ENCODE measurements at places on chromosomes 16 and 17.
A peak's percentile ranks its signal among the peaks of the same experiment; 100 is the strongest.

DNA sequence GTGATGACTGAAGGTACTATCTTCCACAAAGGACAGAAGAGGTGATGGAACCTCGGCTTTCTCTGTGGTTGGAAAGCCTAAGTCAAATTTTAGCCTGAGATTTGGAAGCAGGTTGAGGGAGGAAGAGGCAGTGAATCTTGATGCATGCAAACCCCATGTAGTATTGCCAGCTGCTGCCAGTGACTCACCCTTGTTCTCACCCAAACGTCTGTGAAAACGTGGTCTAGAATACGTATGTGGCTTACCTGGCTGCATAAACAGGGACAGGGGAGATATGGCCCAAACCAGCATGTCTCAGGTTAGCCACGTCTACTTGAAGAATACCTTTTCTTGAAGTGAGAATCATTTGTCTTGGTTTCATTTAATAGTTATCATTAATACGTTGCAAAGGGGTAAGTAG, 438.0 kb upstream of the MAF start:
- no peak for DNase-seq

GRCh38 chr16:30407804-30408534, 563 bp downstream of the ZNF771 start:
- DNase-seq, result no peak

DNA sequence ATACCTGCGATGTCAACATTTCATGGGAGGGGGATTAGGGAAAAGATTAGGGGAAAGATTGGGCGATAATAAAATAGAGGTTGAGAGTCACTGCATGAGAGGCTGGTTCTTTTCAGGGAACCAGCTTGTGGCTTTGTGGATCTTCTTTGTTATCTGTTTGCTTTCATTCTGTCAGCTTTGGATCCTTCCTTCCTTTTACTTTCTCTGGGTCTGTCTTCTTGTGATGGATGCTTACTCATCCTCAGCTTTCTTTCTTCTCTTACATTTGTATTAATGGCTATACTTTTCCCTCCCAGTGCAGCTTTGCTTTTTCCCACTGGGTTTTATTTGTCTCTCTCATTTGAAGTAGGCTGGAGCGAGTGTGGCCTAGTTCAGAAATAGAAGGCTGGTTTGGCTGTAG, 47.1 kb downstream of the RPTOR start:
- DNase-seq, result no peak

DNA sequence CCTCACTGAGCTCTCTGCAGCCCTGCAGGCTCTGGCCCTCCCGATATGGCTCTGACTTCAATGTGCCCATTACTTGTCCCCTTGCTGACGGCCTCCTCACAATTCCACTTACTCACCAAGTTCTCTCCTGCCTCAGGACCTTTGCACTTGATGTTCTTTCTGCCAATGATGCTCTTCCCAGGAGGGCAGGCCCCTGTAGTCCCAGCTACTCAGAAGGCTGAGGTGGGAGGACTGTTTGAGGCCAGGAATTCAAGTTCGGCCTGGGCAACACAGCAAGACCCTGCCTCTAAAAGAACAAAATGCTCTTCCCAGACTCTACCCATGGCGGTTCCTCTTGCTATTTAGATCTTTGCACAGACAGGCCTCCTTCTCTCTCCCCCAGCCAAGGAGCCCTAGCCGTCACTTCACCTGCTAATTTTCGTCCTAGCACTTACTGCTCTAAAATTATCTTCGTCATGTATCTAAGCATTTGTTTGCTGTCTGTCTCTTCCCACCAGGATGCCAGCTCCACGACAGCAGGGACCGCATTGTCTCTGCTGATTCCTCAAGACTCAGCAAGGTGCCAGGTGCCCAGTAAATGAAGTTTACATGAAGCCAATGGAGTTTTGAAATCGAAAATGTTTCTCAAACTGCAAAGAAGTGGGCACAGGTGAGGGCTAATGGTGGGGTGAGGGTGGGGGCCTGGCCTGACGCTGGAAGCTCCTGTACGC, 626 bp upstream of the RAI1 start:
- no peak for DNase-seq

DNA sequence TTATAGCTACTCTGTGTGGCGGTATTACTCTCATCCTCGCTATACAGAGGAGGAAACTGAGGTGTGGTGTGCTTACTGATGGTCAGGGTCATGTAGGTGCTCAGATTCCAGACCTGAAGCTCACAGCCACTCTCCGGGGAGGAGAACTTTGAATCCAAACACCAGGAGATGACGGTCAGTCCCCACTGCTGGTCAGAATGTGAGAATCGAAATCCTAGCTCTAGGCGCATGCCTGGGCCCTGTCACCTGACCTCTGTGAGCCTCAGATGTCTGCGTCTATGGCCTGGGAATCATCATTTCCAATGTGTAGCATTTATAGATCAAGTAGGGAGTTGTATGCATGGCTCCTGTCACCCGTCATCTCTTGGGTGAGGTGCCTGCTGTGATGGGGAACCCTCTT, 317.4 kb downstream of the SNX29 start:
- DNase-seq, result no peak

DNA sequence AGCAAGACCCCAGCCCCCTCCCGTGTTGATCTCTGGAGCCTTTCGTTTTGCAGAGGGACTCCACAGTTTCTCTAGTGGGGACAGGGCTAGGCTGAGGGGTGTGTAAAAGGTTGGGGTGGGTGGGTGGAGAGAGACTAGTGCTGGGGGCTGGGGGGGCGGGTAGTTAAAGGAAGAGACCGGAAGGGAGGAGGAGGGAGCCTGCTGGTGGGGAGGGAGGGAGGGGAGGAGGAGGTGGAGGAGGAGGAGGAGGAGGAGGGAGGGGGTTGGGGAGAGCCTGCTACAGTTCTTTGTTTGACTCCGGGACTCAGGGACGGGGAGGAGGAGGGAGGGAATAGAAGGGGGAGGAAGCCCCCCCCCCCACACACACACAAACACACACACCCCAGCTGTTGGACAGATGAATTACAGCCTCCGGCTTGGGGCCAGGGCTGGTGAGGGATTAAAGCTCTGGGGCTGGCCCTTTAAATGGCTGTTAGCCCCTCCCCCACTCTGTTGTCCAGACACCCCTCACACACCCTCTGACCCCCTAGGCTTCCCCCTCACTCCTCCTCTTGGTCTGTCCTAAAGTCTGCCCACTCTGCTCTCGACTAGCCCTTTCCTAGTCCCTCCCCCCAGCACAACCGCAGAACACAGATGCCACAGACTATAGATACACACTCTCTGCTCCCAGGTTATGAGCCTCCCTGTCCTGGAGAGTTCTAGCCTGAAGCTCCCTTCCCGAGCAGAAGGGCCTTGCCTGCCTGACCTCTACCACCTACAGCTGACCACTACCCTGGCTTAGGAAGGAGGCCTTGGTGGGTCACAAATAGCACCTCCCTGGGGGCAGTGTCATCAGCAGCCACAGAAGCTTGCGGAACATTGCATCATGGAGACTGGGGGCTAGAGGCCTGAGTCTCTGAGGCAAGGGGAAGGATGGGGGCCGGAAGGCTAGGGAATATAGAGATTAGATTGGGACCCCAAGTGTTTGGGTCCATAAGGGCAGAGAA, 4.4 kb downstream of the KDM6B start:
- DNase-seq, result peak; percentile 43

DNA sequence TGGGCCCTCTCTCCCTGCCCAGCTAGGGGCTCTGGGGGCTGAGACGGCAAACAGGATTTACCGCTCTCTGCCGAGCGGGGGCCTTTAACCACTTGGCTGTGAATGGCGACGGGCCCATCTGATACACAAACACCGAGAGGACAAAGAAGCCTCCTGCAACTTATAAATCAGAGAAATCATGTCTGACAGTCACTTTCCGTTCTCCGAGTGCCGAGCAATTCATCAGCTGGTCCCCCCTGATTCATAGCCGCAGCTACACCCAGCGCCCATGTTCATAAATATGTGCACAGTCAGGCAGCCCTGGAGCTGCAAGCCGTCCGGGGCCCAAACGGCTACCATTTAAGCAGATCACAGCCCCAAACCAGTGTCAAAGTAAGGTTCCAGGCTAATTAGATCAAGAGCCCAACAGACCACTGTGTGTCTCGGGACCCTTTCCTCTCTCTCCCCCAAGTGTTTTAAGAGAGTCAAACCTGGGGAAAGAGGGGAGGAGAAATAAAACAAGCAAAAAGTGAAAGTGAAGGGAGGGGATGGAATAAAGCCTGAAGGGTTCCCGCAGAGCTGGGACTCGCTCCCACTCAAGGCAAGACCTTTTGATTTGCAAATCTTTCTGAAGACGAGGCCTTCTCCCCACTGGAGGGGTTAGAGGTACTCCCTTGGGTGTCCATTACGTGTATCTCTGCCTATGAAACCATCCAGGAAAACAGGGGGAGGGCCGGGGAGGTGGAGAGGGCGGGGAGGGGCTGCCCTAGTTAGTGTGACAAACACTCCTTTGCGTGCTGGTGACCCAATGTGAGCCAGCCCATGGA, 154.7 kb downstream of the C16orf78 start:
- no peak for DNase-seq

DNA sequence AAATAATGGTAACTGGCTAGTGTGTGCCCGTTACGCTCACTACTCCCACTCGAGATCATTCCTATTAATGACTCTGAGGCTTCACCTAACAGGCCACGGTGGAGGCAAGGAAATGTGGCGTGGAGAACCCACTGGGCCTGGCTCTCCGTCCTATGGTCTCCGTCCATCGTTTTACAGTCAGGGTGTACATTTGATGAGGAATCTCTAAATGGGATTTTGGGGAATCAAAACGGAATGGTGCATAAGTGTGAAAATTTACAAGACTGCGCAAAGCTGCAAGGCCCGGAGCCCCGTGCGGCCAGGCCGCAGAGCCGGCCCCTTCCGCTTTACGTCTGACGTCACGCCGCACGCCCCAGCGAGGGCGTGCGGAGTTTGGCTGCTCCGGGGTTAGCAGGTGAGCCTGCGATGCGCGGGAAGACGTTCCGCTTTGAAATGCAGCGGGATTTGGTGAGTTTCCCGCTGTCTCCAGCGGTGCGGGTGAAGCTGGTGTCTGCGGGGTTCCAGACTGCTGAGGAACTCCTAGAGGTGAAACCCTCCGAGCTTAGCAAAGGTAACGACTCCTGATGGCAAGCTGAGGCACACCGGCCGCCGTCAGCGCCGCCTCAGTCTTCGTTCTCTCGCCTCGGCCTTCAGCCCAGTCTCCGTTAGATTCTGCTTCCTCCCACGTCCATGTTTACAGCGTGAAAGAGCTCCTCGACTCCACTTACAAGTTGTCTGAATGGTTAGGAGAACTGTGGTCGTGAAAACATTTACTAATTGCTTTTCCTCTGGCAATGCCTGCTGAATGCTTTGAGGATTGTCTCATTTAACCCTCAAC, at the start of gene RAD51C:
TSS of gene RAD51C (plus strand) at position 364 of the 817 bp plus-strand sequence. CDS start at position 406, 42 bp downstream.
- peak; percentile 82 for DNase-seq

- DNase-seq, result no peak
These were observed 9.1 kb upstream of the COL1A1 start for GRCh38 chr17:50210240-50211225.

GRCh38 chr17:50661795-50662391, 27.2 kb downstream of the ABCC3 start:
- DNase-seq, result no peak

DNA sequence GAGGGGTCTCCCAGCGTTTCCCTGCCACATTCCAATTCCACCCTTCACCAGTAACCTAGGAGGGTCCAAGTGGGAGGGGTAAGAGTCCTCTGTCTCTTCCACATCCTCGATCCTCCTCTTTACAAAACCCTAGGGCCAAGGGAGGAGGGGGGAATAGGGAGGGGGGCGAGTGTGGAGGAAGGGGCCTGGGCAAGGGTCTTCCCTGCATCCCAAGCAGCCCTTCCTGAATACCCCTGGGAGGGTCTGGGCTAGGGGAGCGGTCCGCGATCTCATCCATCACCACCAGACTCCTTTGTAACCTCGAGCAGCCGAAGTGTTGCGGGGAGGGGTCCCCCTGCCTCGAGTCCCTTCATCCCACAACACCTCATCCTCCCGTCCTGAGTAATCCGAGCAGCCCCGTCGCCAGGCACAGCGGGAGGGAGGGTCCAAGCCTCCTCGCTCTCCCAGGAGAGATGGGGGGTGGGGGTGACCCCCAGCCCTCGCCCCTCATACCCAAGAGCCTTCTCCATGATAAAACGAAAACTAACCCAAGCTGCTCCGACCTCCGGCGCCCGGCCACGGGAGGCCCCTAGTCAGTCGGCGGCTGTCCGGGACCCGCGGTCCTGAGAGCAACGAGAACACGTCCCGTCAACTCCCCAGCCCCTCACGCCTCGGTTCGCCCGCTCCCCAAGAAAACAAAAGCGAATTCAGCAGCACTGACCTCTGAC, 502 bp downstream of the SMPD3 start:
- no peak for DNase-seq

DNA sequence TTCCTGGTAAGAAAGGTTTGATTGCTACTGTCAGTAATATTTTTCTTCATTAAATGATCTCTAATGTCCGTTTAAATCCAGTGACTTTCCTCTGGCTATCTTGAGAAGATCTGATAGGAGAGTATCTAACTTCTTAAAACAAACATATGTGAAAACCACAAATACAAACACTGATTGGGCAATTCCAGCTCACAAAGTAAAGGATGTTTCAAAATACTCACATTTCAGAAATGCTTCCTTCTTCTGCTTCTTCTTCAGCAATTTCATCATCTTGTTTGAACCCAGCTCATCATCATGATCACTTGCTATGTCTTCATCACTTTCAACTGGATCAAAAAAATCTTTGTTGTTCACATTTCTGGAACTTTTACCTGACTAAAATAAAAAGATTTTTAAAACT, 64.3 kb upstream of the RBL2 start:
- DNase-seq, result peak; percentile 7

DNA sequence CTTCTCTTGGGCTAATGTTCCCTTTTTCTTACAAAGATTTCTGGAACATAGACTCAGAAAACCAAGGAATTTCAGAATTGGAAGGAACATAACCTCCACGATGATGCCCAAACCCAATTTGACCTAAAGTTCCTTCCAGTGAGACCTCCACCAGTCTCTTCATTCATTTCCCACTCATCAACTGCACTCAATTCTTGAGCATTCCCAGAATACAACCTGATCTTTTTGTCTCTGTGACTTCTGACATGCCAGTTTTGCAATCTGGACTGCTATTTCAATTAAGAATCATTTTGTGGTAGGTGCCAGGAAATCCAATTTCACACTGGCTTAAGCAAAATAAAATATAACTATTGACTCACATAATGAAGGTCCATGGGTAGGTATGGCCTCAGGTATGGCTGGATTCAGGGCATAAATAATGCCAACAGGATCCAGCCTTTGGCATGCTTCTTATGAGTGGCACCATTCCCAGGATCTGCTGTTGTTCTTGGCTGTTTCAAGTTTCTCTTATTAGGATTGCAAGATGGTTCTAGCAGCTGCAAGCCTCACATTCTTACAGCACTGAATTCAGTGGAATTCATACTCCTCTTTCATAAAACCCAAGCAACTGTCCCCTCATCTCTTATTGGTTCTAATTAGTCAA, 184.3 kb downstream of the HS3ST4 start:
- peak; percentile 36 for DNase-seq

GRCh38 chr17:21452377-21453143, 76.4 kb downstream of the KCNJ12 start:
- DNase-seq, result peak; percentile 85
